ENCODE measurements at places on chromosomes 6 and 20. TPM values are rescaled to one million over a fixed set of nuclear protein-coding genes. Genes with fewer than 3 reads are reported as not detected.

DNA sequence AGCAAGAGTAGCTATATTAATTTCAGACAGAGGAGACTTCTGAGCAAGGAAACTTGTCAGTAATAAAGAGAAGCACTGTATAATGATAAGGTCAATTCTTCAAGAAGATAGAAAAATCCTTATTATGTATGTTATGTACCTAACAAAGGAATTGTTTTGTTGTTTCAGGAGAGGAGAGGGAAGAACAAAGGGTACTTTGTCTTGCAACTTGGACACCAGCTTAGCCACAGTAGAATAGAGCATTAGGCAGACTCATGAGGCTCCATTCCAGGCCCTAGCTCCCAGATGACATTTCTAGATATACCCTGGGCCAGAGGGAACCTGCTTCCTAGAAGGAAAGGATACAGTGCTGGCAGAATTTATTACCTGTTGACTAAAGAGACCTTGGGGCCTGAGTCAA lies 6.5 kb upstream of the NUS1 start:
- H3K4me3 ChIP-seq, result no peak overlapping the region
- no peak overlapping the region for H3K27ac ChIP-seq
- H3K4me1 ChIP-seq, result no peaks in the 10 kb centered on the region
- DNase-seq, result no peak
- no peaks in the 10 kb centered on the region for H3K36me3 ChIP-seq
- H3K27me3 ChIP-seq, result no peaks in the 10 kb centered on the region

GRCh38 chr6:139895205-139895793 lies 520.9 kb upstream of the CITED2 start:
- DNase-seq, result no peak
- H3K4me3 ChIP-seq, result no peak overlapping the region
- no peaks in the 10 kb centered on the region for H3K36me3 ChIP-seq
- H3K4me1 ChIP-seq, result no peaks in the 10 kb centered on the region
- H3K27ac ChIP-seq, result no peak overlapping the region
- H3K27me3 ChIP-seq, result no peaks in the 10 kb centered on the region

The SIRPB1 gene
- total RNA-seq, result 2.6 TPM

The SMLR1 gene
- not detected for total RNA-seq

The GNAS-AS1 gene
- total RNA-seq, result 0.98 TPM

DNA sequence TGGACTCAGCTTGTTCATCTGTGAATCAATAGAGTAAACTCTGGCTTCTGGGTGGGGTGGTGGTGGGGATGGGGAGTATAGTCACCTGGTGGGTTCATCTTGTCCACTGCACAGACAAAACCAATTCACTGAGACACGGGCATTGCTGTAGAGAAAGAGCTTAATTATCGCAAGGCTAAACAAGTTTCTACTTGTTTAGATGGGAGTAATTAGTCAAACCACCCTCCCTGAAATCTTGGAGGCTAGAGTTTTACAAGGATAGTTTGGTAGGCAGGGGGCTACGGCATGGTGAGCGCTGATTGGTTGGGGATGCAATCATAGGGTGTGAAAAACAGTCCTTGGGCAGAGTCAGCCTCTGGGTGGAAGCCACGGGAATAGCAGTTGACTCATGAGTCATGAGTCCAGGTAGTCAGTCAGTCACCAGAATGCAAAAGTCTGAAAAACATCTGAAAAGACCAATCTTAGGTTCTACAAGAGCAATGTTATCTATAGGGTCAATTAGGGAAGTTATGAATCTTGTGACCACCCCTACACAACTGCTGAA lies 77.8 kb downstream of the STMND1 start:
- no peaks in the 10 kb centered on the region for H3K4me1 ChIP-seq
- no peaks in the 10 kb centered on the region for H3K36me3 ChIP-seq
- no peak for DNase-seq
- no peak overlapping the region for H3K4me3 ChIP-seq
- no peak overlapping the region for H3K27ac ChIP-seq
- H3K27me3 ChIP-seq, result no peaks in the 10 kb centered on the region

GRCh38 chr6:163420289-163420614 lies 5.7 kb downstream of the QKI start:
- no peak for DNase-seq
- H3K4me1 ChIP-seq, result no peaks in the 10 kb centered on the region
- no peak overlapping the region for H3K4me3 ChIP-seq
- H3K36me3 ChIP-seq, result no peaks in the 10 kb centered on the region
- no peaks in the 10 kb centered on the region for H3K27me3 ChIP-seq

DNA sequence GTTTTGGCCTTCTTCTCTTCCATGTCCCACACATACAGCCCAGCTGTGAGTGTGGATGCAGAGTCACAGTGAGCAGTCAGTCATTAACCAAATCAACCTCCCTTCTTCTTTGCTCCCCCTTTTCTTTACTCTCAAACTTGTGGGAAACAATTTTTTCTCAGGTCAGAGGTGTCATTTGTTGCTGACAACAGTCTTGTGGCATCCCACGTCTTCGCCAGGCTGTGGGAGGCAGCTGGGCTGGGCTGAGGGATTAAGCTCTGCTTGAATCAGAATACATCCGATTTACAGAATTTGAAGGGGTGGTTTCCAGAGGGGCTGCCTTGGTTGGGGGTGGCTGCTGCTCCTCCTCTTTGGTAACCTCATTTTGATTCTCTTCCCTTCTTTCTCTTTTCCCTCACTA lies 40.5 kb downstream of the SCGN start:
- no peaks in the 10 kb centered on the region for H3K4me1 ChIP-seq
- no peak for DNase-seq
- H3K27ac ChIP-seq, result no peak overlapping the region
- no peak overlapping the region for H3K4me3 ChIP-seq
- H3K27me3 ChIP-seq, result no peaks in the 10 kb centered on the region

DNA sequence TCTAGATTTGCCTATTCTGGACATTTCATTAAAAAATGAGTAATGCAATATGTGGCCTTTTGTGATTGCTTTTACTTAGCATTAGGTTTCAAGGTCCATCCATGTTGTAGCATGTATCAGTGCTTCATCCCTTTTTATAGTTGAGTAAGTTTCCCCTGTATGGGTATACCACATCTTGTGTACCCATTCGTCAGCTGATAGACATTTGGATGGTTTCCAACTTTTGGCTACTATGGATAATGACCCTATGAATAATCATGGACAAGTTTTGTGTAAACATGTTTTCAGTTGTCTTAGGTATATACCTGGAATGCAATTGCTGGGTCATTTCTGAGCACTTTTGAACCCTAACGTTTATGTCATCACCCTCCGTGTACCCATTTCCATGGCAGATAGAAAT lies 15.4 kb downstream of the METTL24 start:
- H3K36me3 ChIP-seq, result no peaks in the 10 kb centered on the region
- H3K4me1 ChIP-seq, result no peaks in the 10 kb centered on the region
- H3K27ac ChIP-seq, result no peak overlapping the region
- H3K27me3 ChIP-seq, result no peaks in the 10 kb centered on the region
- no peak overlapping the region for H3K4me3 ChIP-seq

DNA sequence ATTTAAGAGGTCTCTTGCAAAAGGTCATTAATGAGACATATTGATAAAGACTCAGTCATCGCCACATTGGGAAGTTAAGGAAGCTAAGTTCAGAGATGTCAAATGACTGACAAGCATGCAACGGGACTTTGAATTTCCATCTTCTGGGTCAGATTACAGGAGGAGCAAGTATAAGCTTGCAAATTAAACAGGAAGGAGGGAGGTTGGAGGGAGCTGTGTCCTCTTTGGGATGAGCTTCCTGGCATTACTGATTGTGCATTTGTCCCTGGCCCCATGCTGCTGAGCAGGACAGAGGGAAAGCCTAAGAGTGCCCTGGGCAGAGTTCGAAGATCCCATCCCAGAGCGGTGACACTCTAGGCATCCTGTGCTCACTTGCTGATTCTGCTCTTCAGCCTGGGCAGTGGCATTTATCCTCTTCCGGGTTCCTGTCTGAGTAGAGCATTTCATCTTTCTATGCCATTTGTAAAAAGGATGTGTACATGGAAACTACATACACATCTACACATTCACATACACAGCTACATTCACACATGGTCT lies 40.5 kb downstream of the SLC22A1 start:
- H3K36me3 ChIP-seq, result no peaks in the 10 kb centered on the region
- no peak overlapping the region for H3K4me3 ChIP-seq
- no peaks in the 10 kb centered on the region for H3K4me1 ChIP-seq
- no peaks in the 10 kb centered on the region for H3K27me3 ChIP-seq

The WFDC12 gene
- total RNA-seq, result not detected

GRCh38 chr6:125356884-125357283 lies 55.1 kb upstream of the HDDC2 start:
- H3K4me1 ChIP-seq, result no peaks in the 10 kb centered on the region
- no peak overlapping the region for H3K4me3 ChIP-seq
- no peaks in the 10 kb centered on the region for H3K27me3 ChIP-seq
- DNase-seq, result no peak
- H3K36me3 ChIP-seq, result no peaks in the 10 kb centered on the region

GRCh38 chr6:108029226-108029921 lies 45.2 kb downstream of the OSTM1 start:
- no peak overlapping the region for H3K27ac ChIP-seq
- no peak overlapping the region for H3K4me3 ChIP-seq
- no peaks in the 10 kb centered on the region for H3K4me1 ChIP-seq
- no peak for DNase-seq

DNA sequence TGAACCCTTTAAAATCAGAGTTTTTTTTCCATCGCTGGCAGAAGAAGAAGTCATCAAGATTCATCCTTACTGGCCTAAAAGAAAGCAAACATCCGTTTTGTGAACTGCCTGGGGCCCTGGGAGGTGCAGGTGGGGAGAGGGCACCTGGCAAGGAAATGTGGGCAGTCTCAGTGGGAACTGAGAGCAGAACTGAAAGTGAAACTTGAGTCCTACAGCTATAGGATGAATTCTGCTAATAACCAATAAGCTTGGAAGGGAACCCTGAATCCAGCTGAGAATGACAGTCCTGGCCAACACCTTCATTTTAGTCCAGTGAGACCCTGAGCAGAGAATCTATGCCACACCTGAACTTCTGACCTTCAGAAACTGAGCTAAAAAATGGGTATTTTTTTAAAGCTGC lies 130.1 kb upstream of the ASCC3 start:
- H3K27ac ChIP-seq, result no peak overlapping the region
- no peaks in the 10 kb centered on the region for H3K36me3 ChIP-seq

The EPHA7 gene
- 1.8 TPM for total RNA-seq

- no peak overlapping the region for H3K4me3 ChIP-seq
- DNase-seq, result no peak
- no peaks in the 10 kb centered on the region for H3K27me3 ChIP-seq
- H3K27ac ChIP-seq, result peak overlapping the region; percentile 18
Observed at GRCh38 chr20:9301129-9302090, 213.0 kb upstream of the LAMP5 start.

- H3K27me3 ChIP-seq, result no peaks in the 10 kb centered on the region
- H3K27ac ChIP-seq, result no peak overlapping the region
- H3K36me3 ChIP-seq, result no peaks in the 10 kb centered on the region
- no peak for DNase-seq
Observed at GRCh38 chr20:49028684-49029083, 17.4 kb upstream of the CSE1L start.

- DNase-seq, result no peak
- H3K27me3 ChIP-seq, result no peaks in the 10 kb centered on the region
- no peak overlapping the region for H3K27ac ChIP-seq
- no peak overlapping the region for H3K4me3 ChIP-seq
- no peaks in the 10 kb centered on the region for H3K4me1 ChIP-seq
Observed at GRCh38 chr20:51906049-51906448, 103.7 kb upstream of the SALL4 start.

DNA sequence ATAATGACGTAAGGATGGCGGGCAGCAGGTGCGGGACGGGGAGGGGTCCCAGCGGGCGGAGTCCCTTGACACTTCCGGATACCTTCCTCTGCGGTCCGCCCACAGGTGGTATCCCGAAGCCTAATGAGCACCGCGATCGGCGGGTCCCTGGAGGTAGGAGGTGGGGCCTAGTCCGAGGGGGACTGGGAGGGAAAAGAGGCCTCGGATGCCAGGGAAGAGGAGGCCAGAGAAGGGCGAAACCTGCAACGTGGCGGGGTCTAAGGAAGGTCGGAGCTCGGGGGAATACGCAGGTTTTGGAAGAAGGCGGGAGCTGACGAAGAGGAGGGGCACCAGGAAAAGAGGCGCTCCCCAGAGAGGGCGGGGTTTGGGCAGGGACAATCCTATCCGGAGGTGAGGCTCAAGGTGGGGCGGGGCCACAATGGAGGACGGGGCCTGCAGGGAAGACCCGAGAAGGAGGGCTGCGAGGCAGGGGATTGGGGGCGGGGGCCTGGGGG lies 3.7 kb downstream of the PRSS16 start:
- DNase-seq, result peak; percentile 90
- no peaks in the 10 kb centered on the region for H3K4me1 ChIP-seq
- H3K4me3 ChIP-seq, result peak overlapping the region; percentile 86
- H3K27ac ChIP-seq, result peak overlapping the region; percentile 92
- H3K36me3 ChIP-seq, result no peaks in the 10 kb centered on the region
